ENCODE measurements at places on chromosomes 5 and 9.

DNA sequence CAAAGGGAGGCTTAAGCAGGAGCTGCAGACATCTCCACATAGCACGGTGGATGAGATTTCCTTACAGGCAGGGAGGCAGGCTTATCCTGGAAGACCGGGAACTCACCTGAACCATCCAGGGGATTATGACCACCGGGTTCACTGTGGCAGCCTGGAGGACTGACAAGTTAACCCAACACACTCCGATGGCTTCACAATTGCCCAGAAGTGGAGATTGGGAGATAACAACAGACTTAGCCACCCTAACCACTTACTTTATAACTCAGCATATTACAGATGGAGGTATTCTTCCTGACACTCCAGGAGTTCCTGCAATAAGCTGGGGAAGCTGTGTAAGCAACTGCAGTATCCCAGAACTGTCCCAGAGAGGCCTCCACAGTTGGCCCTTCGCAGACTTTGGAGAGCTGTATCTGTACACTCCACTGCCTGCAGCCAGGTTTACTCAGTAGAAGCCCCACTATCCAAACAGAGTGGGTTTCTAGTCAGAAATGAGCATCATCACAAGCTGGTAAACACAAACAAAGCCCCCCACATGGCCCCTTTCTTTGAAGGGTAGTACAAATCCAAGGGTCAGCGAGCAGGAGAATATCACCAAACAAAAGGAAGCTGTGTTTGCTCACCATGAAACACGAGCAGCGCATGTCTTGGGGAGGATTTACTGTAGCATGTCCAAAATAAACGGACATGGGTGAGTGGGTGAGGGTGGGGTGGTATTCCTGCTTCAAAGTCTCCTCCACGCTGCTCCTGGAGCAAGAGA, 462.2 kb downstream of the RASEF start:
- DNase-seq: no peak

DNA sequence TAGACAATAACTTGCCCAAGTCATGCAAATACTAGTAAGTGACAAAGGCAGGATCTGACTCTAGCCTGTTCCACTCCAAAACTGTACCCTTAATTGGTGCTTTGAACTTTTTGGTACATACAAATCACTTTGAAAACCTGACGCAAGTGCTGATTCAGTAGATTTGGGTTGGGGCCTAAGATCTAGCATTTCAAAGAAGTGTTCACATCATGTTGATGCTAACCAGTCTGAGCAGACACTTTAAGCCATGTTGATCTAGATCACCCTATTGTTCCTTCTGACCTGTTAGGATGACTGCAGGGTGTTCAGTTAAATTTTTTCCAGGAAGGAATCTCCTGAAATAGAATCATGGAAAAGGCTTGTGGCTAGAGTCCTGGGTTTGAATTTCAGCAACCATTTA, 57.7 kb upstream of the CPEB4 start:
- no peak for DNase-seq

- no peak for DNase-seq
These were observed 69.0 kb upstream of the FST start for GRCh38 chr5:53411388-53411787.

DNA sequence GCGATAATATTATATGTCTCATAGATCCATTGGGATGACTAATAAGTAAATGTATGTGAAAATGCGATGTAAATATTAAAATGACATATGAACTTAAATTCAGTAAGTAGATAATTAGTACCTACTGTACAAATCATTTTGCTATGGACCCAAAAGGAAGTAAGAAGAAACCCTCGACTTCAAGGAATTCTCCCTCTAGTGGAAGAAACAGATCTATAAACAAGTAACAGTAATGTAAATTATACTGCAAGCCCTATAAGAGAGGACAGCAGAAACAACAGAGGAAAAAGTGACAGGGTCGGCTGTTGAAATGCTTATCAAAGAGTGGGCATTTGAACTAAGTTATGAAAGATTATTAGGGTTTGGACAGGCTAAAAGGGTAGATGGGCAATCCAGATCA, 320.3 kb downstream of the DMAC1 start:
- DNase-seq: no peak

- DNase-seq: no peak
These were observed 42.4 kb upstream of the LARP1 start for GRCh38 chr5:154712518-154713437.

GRCh38 chr5:136864960-136865359, 499.6 kb upstream of the TRPC7 start:
- no peak for DNase-seq
